ENCODE measurements at places on chromosomes 13 and 19. TPM values are rescaled to one million over a fixed set of nuclear protein-coding genes. Genes with fewer than 3 reads are reported as not detected.

- DNase-seq: no peak
These were observed 108.2 kb downstream of the SIPA1L3 start for GRCh38 chr19:38015216-38015615.

DNA sequence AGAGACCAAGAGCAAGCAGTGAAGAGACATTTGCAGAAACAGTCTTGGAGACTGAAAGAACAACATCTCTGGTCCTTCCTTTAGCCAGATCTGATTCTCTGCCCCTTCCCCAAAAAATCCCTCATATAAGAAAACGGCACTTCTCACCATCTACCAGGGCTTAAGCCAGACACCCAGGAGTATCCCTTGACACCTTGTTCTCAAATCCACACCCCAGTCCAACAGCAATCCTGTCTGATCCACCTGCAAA, 1.7 kb upstream of the PLEKHG2 start:
- no peak for DNase-seq

- DNase-seq: no peak
These were observed 41.6 kb downstream of the MYO9B start for GRCh38 chr19:17116996-17117702.

Gene NFIX
- 15.3 TPM for polyA plus RNA-seq

DNA sequence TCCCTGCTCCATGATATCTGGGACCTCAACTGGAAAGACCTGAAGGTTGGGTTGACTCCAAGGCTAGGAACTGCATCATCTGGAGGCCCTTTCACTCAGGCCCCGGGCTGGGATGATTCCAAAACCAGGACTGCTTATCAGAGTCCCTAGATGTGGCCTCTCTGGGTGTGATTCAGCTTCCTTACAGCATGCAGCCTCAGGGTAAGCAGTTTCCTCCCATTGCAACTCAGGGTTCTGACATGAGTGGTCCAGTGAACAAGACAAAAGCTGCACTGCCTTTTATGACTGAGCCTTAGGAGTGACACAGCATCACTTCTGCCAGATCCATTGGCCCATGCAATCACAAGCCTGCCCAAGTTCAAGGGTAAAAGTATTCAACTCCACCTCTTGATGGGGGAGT, 502.8 kb downstream of the COG6 start:
- no peak for DNase-seq

DNA sequence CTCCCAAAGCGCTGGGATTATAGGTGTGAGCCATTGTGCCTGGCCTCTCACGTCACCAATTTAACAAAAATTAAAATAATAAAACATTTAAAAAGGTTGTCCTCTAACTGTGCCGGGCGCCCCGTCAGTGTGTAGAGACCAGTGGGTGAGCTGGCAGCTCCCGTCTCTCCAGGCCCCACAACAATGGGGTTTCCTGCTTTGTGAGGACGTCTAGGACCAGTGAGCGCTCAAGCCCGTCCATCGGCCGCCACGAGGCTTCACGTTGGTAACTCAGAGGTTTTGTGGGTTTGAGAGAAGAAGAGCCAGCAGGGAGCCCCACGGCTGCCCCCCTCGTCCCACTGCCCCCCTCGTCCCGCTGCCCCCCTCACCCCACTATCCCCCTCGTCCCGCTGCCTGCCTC, 4.7 kb downstream of the LSM7 start:
- DNase-seq: no peak

Data from left renal cortex interstitium (tissue), 4 donors.